ENCODE measurements at places on chromosomes 11 and 22.

- no peak for DNase-seq
Measured at GRCh38 chr11:45554230-45554967, 111.0 kb downstream of the CHST1 start.

GRCh38 chr11:64070314-64070681, 34.6 kb downstream of the FLRT1 start:
- no peak for DNase-seq

GRCh38 chr11:45896422-45896984, 10.6 kb downstream of the FREY1 start:
- DNase-seq = no peak

DNA sequence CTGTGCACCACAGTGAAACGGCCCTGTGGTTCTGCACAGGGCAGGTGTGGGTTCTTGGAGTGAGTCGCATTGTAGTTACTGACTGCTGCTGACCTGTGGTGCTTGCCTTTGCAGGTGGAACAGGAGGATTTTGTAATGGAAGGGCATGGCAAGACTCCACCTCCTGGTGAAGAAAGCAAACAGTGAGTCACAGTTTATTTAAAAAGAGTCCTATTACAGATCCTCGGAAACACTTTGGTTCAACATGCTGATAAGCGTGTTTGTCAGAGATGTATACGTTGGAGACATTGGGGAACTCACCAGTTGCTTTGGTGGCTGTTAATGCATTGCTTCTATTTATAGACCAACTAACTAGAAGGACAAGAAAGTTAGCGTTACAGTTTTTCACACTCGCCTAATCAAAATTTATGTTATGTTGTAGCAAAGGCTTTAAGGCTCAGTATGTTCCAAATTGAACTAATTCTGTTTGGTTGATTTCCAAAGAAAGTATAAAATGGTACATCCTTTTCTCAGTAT, 21.7 kb upstream of the TNRC6B start:
- no peak for DNase-seq

DNA sequence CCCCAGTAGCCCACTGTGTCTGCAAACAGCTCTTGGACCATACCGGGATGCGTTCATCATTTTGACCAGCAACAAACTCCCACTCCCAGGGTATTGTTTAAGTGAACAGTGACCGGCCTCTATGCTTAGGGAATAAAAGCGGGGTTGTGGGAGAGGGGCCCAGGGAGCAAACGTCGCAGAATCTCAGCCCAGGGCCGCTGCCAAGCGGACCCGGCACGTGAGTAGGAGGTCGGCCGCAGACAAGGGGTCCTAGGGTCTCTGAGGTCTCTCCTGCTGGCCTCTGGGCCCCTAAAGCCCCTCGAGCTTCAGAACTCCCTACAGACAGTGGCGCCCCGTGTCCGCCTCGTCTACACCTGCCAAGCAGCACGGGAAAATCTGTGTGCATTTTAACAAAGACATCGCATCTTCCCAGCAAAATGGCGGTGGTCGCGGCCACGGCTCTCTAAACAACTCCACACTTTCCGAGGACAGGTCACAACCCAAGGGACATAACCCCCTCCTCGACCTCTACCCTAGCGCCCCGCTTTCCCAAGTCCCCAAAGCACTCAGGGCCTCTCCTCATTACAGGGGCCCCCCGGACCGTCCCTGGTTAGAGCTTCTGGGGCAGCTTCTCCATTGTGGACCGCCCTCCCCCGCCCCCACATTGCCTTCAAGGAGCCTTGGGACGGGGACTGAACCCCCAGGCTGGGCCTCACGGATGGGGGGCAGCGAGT, 3.9 kb upstream of the GCAT start:
- DNase-seq = no peak

DNA sequence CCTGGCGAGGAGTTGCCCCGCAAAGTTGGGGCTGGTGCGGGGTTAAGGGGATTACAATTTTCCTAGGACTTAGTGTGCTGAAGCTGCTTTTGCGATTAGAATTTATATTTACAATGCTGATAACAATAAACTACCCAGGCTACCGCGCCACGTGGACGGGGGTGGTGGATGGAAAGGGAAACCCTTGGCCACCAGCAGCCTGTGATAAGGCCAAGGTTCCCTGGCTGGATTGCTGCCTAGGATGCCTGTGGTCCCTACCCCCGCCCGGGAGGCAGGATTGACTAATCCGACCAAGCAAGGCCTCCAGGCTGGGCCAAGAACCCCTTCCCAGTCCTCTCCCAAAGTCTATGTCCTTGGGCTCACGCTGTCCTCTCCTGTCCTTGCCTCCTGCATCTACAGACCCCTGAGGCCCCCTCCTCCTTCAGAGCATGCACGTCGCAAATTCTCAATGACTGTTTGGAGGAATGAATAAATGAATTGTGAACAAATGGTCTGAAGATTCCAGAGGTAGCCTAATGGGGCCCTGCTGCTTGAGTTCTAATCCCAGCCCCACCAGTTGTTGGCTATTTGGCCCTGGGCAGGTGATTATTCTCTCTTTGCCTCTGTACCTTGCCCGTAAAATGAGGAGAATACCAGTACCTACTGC, 7.6 kb upstream of the CHKA start:
- DNase-seq = no peak

DNA sequence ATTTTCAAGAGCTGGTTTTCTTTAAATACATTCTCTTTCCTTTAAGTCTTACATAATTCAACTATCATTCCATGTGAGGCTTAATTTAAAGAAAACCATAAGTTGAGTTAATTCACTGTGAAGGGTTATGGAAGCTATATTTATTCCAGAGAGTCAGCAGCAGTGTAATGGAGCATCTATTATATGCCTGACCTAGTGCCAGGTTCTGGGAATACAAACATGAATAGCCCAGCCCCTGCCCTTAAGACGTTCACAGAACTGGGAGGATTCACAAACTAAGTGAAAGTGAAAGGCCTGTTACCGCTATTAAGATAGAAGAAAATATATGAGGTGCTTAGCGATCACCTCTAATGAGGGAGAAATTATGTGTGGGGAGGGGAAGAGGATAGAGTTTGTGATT, 408.9 kb upstream of the CCDC90B start:
- DNase-seq = no peak

DNA sequence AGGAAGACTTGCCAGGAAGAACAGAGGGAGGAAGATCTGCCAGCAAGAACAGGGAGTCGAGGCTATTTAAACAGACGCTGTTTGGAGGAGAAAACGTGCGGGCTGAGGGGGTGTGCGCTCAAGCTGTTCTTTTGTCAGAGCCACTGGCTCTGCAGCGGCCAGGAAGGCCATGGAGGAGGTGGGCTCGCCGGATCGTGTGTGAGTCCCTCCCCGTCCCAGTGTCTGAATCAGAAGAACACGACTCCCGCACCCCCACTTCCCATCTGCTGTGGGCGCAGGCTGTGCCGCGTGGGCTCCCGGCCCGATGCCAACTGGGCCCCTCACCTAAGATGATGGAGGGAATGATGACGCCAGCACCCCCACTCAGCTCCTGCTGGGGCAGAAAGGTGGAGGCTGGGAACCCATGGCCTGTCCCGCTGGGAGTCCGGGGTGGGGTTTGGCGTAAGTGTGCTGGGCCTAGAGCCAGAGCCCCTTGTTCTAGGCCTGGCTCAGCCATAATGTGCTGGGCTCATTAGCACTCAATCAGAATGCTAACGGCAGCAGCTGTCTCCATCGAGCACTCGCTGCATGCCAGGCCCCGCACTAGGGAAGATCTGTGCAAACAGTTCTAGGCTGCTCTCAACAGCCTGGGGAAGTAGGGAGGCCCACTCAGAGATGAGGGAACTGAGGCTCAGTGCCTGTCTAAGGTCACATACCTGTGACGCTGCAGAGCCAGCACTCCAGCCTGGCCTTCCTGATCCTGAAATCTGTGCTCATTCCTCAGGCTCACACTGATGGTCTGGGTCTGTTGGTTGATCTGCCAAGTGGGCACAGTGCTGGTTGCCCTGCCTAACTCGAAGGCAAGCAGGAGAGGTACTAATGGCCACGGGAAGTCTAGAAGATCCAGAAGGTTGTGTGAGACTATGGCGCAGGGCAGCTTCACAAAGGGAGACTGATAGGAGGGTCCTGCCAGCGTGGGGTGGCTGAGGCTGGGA, 11.5 kb downstream of the NPTXR start:
- DNase-seq = no peak

DNA sequence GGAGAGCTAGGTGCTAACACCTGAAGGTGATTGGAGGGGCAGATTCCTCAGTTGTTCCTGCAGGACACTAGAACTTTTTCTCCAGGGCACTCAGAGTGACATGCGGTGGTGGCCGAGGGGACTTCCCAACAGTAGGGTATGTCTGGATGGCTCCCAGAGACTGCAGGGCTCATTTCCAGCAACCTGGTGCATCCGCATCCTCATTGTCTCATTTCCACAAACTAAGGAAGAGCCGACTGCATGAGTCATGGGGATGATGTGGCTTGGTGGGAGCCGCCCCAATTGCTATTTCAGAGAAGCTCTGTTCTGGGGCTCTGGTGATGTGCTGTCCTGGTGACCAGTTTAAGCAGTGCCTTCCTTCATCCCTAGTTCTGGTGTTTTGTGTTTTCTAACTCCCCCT, 2.8 kb upstream of the ROBO4 start:
- no peak for DNase-seq

DNA sequence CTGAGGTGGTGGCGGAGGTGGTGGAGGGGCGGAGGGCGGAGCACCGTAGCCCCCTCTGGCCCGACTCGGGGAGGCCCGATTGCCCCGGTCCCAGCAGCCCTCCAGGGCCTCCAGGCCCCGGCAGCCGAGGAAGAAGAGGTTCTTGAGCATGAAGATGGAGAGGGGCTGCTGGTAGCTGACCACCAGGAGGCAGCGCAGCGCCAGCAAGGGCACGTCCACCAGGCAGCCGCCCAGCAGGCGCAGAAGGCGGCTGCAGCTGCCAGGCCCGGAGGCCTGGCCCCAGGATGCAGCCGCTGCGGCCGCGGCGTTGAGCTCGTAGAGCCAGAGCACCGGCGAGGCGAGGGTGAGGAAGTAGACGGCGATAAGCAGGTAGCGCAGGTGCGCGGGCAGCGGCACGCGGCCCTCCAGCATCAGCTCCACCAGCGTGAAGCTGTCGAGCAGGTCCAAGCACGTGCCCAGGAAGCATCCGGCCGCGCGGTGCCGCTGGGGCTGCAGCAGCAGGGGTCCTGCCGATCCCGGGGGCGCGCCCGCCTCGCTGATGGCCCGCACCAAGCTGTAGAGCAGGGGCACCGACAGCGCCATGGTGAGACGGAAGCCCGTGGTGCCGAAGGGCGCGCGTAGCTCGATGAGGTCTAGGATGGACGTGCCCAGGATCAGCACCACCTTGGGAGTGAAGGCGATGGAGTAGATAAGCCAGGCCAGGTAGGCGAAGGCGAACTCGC, 1.5 kb downstream of the TMEM121B start:
- DNase-seq = no peak

DNA sequence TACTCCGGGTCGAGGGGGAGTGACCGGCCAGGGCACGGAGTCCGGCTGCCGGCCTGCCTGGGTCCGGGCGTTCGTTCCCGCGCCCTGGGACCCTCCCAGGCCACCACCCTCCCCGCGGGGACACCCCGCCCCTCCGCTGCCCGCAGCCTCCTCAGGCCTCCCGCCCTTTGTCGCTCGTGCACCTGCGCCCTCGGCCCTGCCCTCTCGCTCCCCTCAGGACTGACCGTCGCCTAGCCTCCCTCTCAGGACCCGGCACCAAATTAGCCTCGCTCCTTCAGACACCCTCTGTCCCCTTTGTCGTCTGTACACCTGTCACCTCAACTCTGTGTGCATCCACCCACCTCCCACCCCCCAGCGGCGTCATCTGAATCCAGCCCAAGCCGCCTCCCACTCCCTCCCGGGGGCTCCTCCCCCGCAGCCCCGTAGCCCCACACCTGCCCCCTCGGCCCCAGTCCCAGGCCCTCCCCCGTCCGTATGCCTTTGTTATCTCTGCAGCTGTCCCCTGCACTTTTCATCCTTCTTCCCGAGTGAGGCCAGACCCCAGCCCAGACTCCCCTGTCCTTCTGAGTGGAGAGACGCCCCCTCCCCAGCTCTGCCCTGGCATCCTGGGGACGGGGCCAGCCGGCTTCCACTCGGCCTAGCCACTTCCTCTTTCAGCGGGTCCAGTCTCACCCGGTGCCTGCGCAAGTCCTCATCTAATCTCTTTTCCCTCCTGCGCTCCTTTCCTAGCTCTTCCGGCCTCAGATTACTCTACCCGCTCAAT, 643 bp downstream of the TIGD3 start:
- no peak for DNase-seq

GRCh38 chr11:34313099-34313517, 44.7 kb downstream of the ABTB2 start:
- DNase-seq = no peak

GRCh38 chr22:30887453-30887852, 81.1 kb downstream of the MORC2 start:
- no peak for DNase-seq

- peak; percentile 67 for DNase-seq
Measured at GRCh38 chr11:122743949-122744348, 88.4 kb downstream of the UBASH3B start.

DNA sequence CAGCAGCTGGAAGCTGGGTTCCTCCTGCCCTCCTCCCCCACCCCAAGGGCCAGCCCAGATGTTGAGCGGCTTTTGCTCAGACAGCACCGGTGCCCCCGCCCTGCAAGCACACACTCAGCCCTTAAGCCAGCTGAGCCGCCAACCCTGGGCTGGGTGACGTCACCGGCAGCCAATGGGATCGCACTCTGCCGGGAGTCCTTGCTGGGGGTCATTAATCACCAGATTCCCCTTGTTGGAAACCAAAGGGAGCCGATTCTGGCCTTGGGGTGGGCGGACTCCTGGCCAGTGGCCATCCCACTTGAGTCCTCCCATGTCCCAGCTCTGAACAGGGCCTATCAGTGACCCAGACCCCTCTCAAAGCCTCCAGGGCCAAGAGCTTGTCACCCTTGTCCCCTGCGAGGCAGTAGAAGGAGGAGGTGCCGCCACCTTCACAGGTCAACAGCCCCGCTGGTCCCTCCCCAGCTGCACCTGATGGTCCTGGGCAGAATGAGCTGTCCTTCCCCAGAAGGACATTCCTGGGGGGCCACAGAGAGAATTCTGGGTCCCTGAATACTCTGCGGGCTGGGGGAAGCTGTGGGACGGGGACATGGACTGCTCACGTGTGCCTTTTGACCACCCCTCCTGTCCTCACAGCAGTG, 7.4 kb downstream of the DUSP8 start:
- no peak for DNase-seq

DNA sequence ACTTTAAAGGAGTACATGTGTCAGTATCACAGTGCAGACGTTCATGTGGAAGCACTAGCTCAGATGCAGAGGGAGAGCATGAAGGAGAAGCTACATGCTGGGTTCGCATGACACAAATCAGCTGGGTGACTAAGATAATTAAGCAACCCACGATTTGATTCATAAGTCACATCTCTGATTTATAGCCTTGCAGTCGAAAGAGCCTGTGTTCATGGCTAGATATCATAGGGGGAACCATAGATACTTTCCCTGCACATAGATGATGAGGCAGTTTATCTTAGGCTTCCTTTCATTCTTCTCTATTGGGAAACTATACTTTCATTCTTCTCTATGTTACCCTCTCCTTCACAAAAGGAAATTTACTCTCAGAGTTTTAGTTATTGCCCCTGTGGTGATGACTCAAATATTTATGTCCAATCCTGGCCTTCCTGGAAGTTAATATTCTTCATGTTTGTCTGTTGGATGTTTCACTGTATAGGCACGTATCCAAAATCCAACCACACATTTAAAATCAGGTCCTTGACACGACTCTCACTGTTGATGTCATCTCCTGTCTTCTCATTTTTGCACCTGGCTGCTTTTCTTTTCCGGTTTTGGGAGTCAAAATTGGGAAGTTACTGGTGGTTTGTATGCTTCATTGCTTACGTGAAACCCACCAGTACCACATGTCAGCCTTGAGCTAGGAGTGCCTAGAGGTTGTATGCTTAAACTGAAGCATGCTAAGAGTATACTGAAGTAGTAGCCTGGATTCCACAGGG, 56.3 kb upstream of the SLC5A12 start:
- DNase-seq = no peak

All from stimulated activated CD8-positive, alpha-beta memory T cell treated with anti-CD3 and anti-CD28 coated beads, Interleukin-4, amount 100 ng/mL, for 1 hour (primary cell).